ENCODE measurements at places on chromosomes 7 and 10.

DNA sequence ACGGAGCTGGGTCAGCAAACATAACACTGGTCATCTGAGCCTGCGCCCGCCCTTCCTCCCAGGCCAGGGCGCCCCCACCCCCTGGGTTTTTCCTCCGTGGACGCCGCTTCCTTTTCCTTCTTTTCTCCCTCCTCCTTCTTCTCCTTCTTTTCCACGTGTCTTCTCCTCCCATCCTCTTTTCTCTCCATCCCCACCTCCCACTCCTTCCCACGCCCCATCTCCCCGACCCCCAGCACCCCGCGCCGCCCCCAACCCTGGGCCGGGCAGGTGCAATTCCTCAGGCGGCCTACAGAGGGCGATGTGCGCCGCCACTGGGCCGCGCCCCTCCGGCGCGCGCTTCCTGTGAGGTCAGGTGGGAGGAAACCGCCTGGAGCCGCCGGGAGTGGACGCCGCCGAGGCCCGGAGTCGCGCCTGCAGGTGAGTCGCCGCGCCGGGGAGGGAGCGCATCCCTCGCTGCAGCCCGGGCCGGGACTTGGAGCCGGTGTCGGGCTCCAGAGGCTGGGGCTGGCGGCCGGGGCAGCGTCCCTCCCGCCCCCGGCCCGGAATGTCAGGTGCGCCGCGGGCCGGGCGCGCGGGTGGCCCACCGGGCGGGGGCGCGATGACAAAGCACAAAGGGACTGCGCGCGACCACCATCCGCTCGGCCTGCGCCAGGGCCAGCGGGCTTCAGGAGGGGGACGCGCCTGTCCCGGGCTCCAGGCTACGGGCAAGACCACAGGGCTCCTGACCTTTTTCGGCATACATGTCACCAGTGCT is at the start of gene FAM241B:
TSS of gene FAM241B (plus strand) at position 351 of the 754 bp plus-strand sequence. CDS start 1,497 bp downstream, outside the sequence.
- DNase-seq: peak; percentile 75

DNA sequence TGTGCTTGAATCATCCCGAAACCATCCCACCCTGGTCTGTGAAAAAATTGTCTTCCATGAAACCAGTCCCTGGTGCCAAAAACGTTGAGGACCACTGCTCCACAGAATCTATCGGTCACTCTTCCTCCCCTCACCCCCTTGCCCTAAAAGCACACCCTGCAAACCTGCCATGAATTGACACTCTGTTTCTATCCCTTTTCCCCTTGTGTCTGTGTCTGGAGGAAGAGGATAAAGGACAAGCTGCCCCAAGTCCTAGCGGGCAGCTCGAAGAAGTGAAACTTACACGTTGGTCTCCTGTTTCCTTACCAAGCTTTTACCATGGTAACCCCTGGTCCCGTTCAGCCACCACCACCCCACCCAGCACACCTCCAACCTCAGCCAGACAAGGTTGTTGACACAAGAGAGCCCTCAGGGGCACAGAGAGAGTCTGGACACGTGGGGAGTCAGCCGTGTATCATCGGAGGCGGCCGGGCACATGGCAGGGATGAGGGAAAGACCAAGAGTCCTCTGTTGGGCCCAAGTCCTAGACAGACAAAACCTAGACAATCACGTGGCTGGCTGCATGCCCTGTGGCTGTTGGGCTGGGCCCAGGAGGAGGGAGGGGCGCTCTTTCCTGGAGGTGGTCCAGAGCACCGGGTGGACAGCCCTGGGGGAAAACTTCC is 784 bp upstream of the SERPINE1 start:
- DNase-seq: no peak

DNA sequence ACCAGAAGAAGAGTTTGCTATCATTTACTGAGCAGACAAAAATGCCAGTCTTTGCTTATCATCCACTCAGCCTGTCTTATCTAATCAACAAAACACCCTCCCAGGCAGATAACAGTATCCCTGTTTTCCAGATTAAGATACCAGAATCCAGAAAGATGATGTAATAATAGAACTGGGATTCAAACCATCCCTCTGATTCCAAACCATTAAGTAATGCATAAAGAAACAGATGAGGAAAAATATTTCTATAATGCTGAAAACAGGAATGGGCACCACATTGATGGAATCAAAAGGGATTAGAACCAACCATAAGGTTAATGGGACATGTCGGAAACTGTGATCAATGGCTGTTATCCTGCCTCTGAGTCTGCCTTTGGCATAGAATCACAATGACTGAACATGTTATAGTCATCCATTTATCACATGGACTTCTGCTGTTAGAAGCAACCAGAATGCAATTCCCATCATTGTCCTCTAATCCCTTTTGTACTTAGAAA is 92.1 kb upstream of the RSU1 start:
- DNase-seq: no peak

GRCh38 chr7:158446706-158447105 is 140.9 kb downstream of the PTPRN2 start:
- no peak for DNase-seq

- no peak for DNase-seq
Measured at GRCh38 chr7:65287023-65287422, 86.6 kb upstream of the ZNF92 start.

DNA sequence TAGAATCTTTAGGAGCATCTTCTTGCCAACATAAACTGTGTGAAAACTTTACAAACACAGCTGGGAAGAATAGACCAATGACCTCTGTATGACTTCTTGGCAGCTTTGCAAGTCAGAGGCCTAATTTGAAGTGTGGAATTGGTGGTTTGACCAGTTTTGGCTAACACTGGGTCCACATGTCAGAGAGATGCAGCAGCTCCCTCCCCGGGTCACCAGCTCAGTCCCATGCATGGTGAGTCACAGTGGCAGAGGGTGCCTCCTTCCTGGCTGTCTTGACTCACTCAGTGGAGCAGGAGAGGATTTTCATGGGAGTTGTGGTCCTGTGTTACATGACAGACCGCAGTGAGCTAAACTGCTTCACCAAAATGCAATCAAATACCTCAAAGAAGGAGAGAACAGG is 8.2 kb upstream of the STARD3NL start:
- DNase-seq: no peak

GRCh38 chr7:74222851-74223710 is 13.3 kb downstream of the LAT2 start:
- DNase-seq: no peak

- DNase-seq: no peak
Measured at GRCh38 chr10:103145860-103146466, 47.1 kb downstream of the NT5C2 start.

GRCh38 chr7:76509931-76510877 is at the start of gene UPK3B:
UPK3B (plus strand) TSS chr7:76510552; CDS start chr7:76510653, 101 bp downstream.
- no peak for DNase-seq

- DNase-seq: no peak
Measured at GRCh38 chr10:61633665-61634064, 29.1 kb upstream of the CABCOCO1 start.

DNA sequence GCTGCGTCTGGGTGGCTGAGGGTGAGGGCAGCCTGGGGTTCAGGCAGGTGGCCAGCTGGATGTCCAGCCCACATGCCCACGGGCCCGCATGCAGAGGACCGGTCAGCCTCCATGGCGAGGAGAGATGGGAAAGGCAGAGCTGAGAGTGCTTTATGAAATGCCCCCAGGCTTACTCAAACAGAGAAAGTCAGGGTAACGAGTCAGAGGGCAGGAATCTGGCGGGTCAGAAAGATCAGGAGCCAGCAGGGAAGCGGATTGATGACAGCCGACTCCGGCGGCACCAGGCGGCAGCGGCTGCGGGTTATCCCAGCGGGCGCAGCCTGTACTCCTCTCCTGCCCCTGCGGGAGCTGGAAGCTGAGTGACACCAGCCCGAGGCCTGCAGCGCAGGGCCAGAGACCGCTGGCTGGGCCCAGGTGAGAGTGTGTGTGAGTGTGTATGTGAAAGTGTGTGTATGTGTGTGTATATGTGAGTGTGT is 13.4 kb downstream of the SLC13A4 start:
- DNase-seq: no peak

- no peak for DNase-seq
Measured at GRCh38 chr10:77773631-77774426, 136.2 kb upstream of the KCNMA1 start.

DNA sequence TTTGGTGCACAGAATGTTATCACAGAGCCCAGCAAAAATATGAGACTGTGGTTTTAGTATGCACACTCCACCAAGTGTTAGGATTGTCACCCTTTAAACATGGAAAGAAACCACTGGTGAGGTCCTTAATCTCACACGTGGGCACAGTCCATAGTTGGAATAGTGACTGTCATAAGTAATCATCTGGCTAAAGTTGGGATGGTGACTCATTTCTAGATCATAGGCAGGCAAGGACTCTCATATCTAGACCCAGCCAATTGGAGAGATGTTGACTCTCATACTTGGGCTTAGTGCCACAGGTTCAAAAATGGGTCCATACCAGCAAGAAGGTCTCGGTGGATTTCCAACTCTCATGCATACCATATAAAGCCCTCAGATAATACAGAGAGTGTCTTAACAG is 39.6 kb upstream of the ZNF680 start:
- no peak for DNase-seq

- DNase-seq: no peak
Measured at GRCh38 chr7:135207406-135208101, 3.8 kb downstream of the WDR91 start.

DNA sequence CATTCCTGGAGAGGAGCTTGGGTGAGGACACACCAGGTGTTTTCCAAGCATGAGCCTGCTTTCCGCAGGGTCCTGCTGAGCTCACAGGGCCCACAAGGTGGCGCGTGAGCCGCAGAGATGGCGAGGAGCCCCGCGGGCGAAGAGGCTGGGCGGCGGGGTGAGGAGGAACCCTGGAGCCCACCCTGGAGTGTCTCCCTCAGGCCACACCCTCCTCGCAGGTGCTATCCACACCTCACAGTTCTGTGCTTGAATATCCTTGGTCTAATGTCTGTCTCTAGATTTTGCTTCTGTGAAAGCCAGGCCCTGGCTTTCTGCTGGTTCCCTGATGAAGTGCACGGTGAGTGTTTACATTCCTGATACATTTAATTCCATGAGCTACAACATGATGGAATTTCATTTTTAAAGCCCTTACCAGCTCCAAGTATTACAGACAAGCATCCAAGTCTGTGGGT is 433.6 kb downstream of the ACTR3B start:
- no peak for DNase-seq

- DNase-seq: no peak
Measured at GRCh38 chr10:72173619-72174296, 42.1 kb upstream of the ANAPC16 start.

GRCh38 chr10:120051671-120052070 is 159.1 kb downstream of the SEC23IP start:
- no peak for DNase-seq

- DNase-seq: no peak
Measured at GRCh38 chr10:128833671-128834070, 633.4 kb upstream of the MGMT start.

DNA sequence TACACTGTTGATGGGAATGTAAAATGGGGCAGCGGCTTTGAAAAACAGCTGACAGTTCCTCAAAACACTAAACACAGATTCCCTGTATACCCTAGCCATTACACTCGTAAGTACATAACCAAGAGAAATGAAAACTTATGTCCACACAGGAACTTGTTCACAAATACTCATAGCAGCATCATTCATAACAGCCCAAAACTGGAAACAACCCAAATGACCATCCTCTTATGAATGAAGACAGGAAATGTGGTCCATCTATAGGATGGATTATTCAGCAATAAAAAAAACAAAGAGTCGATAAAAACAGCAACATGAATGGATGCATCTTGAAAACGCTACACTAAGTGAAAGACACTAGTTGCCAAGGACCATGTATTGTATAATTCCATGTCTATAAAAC is 23.7 kb downstream of the NMT2 start:
- no peak for DNase-seq

- DNase-seq: no peak
Measured at GRCh38 chr10:126185676-126186447, 202.4 kb downstream of the ADAM12 start.

GRCh38 chr7:104962781-104963180 is 51.2 kb upstream of the KMT2E start:
- DNase-seq: no peak

- DNase-seq: no peak
Measured at GRCh38 chr10:61475449-61475873, 22.3 kb upstream of the TMEM26 start.

GRCh38 chr7:86968618-86969017 is 90.8 kb downstream of the ELAPOR2 start:
- no peak for DNase-seq

GRCh38 chr7:82975811-82976468 is 186.7 kb downstream of the PCLO start:
- no peak for DNase-seq

DNA sequence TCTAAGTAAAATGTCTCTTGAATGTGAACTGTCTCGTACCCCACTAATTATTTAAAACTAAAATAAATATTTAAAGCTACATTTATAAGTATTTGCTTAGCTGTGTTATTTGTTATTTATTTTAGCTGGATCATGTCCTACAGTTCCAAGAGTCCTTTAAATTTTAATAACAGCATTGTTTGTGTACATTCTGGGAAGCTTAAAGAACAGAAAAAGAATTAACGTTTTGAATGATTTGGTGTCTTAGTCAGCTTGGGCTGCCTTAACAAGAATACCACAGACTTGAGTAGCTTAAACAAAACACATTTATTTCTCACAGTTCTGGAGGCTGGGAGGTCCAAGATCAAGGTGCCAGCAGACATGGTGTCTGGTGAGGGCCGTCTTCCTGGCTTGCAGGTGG is 107.4 kb downstream of the ITIH5 start:
- DNase-seq: no peak

Measured in central memory CD4-positive, alpha-beta T cell (primary cell).